ENCODE measurements at places on chromosomes 5 and 9. TPM values are rescaled to one million over a fixed set of nuclear protein-coding genes. Genes with fewer than 3 reads are reported as not detected.

The C9orf85 gene
- total RNA-seq = 18.9 TPM

The MYMK gene
- total RNA-seq = not detected

The TPD52L3 gene
- total RNA-seq = not detected

The LECT2 gene
- total RNA-seq = not detected

The GABRA6 gene
- total RNA-seq = not detected

The CXCL14 gene
- 288 TPM for total RNA-seq

The ICE1 gene
- 25.1 TPM for total RNA-seq

The SLC4A9 gene
- total RNA-seq = not detected

The PCDHGA9 gene
- total RNA-seq = 6.6 TPM

The POU5F2 gene
- 3.7 TPM for total RNA-seq

The GABBR2 gene
- total RNA-seq = 0.32 TPM
